NCI-H1092 treated with DMSO at 0.1 percent for 48 hours (cell line): ENCODE measurements at places on chromosomes 5 and 9.

GRCh38 chr5:133869519-133870335 is 98.7 kb downstream of the C5orf15 start:
- DNase-seq, result peak; percentile 40

- no peak for DNase-seq
Measured at GRCh38 chr9:123059472-123060220, 26.2 kb downstream of the GPR21 start.

DNA sequence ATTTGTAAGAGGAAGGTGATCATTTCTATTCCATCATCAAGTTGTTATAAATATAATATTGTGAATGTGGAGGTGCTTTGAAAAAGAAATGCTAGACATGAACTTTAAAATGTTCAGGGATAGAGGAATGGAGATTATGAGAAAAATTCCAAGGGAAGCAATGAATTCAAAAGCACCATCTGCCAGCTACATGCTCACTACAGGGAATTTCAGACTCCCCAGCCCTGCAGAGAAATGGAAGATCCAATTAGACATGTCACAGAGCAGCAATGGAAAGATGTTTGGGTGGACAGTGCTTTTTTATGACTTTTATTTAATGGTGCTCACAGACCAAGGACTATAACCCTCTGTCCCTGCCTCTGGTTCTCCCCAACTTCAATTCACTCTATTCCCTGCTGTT is 209.7 kb downstream of the ESM1 start:
- no peak for DNase-seq

GRCh38 chr5:131974622-131974955 is 29.1 kb upstream of the MEIKIN start:
- DNase-seq, result no peak

- DNase-seq, result no peak
Measured at GRCh38 chr5:135615581-135616260, 36.9 kb upstream of the CXCL14 start.
